ENCODE measurements at places on chromosomes 13 and 19.

DNA sequence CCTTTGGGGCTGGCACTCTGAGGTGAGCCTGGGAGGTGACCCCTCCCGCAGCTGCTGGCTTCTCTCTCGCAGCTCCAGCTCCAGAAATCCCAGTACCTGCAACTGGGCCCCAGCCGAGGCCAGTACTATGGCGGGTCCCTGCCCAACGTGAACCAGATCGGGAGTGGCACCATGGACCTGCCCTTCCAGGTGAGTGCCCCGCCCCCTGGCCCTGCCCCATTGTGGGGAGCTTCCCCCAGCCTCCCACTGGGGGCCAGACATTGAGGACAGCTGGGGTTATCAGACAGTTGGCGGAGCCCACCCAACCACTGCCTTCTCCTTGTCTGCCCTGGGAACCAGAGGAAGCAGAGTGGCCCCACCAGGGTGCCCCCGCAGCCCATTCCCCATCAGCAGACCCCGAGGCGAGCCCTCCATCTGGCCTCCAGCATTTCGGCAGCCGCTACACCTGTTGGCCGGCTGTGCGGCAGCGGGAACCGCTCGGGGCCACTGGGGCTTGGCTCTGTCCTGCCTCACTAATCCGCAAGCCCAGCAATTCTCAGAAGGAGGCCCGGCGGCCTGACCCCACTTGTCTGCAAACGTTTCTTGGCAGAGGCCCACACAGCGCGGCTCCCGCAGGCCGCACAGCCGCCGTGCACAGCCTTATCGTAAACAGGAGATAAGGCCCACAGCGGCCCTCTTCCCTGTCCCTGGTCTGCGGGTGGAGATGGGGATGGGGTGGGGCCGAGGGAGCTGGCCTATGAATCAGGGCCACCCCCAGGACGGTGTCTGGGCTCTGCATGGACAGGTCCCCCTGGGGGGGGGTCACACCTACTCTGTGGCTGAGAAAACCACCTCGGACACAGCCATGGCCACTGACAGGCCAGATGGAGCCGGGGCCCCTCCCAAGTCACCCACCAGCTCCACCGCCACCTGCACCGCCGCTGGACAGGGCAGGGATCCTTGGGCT is 48.0 kb downstream of the COMP start:
- no peak for DNase-seq

- DNase-seq: no peak
These were observed 58.6 kb upstream of the WASF3 start for GRCh38 chr13:26498656-26499601.

DNA sequence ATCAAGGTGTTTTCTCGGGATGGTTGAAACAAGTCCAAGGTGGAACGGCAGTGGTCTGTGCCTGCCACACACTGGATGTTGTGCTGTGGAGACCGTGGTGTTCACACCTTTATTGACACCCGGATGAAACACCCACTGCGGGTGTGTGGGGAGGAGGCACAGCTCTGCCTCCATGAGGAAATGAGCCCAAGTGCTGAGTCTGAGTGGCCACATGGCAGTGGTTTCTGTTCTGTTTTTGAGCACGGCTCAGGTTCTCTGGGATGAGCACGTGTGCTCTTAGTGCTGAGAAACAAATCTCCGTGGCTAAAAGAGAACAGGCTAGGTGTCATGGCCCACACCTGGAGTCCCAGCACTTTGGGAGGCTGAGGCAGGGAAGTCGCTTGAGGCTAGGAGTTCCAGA is 29.5 kb downstream of the UPF1 start:
- DNase-seq: no peak

GRCh38 chr13:42745655-42746054 is 35.7 kb upstream of the FAM216B start:
- no peak for DNase-seq

- DNase-seq: no peak
These were observed 98.4 kb downstream of the ANKRD10 start for GRCh38 chr13:110816500-110816899.

GRCh38 chr19:33718651-33719254 is 77.9 kb upstream of the KCTD15 start:
- no peak for DNase-seq

- no peak for DNase-seq
These were observed 43.1 kb downstream of the PCCA start for GRCh38 chr13:100131863-100132574.

DNA sequence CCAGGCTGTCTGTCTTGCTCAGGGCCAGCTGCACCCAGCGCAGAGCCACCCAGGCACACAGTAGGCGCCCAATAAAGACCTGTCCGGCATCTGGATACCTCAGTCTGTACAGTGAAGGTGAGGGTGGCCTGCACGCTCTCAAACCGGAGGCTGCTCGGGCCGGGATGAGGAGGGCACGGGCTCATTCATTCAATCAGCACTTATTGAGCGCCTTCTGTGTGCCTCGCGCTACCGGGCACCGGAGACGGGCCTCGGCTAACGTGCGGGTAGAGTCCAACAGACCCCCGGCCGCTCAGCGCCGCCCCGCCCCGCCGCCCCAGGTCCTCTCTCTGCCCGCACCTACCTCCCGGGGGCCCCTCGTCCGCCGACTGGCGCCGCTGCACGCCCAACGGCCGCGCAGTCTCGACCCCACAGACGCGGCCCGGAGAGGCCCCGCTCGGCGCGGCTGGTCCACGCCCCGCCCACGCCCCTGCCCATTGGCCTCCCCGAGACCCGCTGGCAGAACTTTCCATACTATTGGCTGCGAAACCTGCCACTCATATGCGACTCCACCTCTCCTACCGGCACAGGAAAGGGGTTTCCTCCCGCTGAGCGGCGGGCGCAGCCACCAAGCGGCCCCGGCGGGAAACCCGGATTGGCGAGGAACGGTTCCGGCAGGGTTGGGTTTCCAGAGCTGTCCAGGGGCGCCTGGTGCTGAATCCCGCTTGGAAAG is at the start of gene SLC39A3:
TSS of gene SLC39A3 (minus strand) at position 416 of the 712 bp plus-strand sequence. CDS start 2,760 bp downstream, outside the sequence.
- peak; percentile 99 for DNase-seq

- DNase-seq: no peak
These were observed 118.3 kb downstream of the USP12 start for GRCh38 chr13:27053210-27053884.

- DNase-seq: no peak
These were observed 93.8 kb downstream of the WASF3 start for GRCh38 chr13:26651234-26651633.

DNA sequence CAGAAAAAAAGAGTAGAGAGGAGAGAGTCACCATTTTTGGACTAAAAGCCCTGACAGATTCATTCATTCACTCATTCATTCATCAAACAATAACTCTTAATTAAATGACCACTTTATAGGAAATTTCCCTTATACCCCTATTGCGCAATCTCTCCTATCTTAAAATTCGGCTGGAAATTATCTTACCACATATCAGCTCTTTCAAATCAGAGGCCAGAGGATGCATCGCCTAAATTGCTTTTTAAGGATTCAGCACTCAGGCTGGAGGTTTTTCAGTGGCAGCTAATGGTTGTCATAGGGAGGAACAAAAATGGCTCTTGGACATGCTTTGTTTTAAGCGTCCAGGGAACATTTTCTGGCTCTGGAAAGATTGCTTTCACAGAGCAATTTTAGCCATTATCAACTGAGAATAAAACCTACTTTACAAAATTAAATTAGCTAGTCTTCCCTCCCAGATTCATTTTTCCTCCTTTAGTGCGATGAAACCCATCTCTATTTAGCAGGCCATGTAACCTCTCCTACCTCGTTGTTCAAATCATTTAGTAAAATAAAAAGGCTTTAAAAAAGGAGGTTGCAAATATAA is 115.2 kb downstream of the OLFM4 start:
- no peak for DNase-seq

DNA sequence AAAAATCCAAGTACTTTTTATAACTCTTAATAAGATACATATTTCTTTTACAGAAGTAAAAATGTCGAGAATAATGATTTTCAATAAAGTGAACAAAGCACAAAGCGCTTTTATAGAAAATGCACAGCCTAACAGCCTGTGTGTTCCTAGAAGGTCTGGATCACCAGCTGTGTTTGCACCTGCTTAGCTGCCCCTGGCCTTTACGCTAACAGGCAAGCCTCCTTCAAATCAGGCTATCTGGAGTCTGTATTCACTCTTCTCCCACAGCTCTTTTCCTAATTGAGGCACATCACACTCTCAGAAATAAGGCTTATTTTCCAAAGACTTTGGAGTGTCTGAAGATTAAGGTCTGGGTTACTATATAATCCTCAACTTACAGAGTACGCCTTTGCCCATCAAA is 183.1 kb downstream of the LHFPL6 start:
- DNase-seq: no peak
